ENCODE measurements at places on chromosomes 1 and 21.

GRCh38 chr1:110673805-110674336 is 869 bp downstream of the KCNA3 start:
- DNase-seq = no peak

DNA sequence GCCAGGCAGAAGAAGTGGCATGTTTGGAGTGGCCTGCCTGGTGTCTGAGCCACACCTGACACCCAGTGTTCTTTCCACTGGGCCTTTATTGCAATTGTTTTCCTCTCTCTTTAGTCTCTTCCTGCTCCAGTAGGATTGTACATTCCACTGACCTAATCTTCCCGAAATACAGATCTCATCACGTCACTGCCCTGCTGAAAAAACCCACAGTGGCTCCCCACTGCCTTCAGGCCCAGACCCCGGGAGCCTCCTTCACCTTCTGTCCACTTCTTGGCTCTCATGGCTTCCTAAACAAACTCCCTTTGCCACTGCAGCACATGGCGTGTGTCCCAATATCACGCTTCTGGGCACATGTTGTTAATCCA is 25.3 kb upstream of the ATP5PO start:
- no peak for DNase-seq

DNA sequence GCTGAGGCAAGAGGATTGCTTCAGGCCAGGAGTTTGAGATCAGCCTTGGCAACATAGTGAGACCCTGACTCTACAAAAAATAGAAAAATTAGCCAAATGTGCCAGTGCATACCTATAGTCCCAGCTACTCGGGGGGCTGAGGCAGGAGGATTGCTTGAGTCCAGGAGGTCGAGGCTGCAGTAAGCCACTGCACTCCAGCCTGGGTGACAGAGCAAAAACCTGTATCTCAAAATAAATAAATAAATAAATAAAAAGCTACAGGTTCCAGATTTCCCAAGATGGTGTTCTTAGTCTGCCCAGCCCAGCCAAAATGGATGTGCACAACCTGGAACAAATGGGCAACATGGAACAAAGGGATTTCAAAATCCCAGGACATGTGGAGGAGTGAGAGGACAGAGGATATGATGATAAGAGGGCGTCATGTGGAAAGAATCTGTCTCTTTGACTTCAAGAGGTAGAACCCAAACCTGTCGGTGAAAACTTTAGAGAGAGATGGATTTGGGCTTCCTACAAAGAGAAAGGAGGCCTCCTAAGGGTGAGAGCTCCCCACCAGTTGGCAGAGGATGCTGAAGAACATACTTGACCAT is 3.2 kb downstream of the EDARADD start:
- DNase-seq = no peak

DNA sequence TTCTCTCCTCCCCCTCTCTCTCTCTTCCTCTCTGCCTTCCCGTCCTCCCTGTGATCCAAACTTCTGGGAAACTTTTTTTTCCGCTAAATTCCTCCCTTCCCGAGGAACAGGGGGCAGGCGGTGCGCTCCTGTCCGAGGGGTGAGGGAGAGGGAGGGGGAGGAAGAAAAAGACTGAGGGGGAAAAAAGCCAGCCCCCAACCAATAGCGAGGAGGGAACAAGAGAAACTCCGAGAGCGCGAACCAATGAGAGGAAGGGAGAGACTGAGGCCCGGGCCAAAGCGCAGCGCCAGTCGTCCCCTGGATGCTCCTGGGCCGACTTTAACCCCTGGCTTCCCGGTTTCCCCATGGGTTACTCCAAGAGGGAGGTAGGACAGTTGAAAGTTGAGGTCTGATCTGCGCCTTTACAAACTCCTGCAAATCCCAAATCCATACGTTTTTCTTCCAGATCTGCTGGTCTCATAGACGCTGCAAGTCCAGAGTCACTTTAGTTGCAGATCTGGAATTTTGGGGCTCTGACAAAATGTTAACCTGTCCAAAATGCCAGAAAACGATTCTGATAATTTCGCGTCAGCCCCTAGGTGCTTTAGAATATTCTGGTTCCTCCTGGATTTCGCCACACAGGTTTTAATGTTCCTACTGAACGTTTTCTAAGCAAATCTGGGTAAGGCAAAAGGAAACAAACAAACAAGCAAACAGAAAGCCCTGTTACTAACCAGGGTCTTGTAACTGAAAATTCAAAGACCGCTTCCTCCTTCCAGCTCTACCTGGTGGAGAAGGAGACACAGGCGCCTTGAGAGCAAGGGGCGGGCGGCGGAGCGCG is at the start of gene TBX15:
Gene TBX15, minus strand, starts transcription at position 158 of the 820 bp plus-strand sequence. CDS start 548 bp downstream, outside the sequence.
- no peak for DNase-seq

DNA sequence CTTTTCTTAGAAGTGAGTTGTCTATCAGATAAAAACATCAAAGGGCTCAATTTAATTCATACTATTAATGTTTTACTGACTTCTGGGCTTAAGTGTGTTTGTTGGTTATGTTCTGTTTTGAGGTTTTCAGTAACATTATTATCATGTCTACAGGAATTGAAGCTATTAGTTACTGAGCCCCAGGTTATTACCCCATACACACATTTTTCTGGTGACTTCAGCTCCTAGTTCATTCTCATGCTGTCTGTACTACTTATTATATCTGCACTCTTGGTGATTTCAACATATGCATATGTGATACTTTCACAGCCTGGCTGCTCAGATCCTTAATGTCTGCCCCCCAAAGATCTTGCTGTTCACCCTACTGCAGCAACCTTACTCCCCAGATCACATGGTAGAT is 27.0 kb upstream of the SGIP1 start:
- DNase-seq = no peak

DNA sequence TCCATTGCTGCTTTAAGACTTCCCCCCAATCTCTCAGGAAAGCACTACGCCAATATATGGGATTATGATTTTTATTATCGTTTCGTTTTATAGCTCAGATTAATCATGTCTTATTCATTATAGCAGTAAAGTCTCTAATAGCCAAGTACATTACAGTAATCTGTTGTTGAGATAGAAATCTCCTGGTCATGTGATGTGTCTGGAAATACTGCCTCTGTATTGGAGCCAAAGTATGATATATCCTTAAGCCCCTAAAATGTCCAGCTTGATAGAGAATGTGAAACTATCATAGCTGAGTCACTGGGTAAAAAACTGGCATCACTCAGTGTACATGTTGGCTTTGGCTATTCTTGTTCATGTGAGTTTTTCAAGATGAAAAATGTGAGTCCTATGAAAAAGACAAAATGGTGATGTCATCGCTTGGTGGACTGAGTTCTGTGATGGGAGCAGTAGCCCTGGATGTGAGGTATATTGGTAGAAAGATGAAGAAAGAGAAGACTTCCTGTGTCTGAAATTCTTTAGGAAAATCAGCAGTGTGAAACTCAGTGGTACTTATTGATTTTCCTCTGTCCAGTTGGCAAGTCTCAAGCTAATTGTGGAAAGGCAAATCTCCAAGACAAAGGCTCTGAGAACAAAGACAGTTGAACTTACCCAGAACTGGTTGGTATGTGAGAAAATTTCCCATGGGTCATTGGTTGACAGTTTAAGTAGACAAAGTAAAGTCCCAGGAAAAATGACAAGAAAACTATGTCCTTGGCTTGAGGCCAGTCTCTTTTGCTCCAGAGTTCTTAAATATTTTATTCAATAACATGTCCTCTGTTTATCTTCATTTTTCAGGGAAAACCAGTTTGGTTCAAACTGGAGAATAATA is 76.2 kb downstream of the BRINP2 start:
- no peak for DNase-seq

- DNase-seq = no peak
Observed at GRCh38 chr21:20802201-20802600, 196.0 kb upstream of the NCAM2 start.

DNA sequence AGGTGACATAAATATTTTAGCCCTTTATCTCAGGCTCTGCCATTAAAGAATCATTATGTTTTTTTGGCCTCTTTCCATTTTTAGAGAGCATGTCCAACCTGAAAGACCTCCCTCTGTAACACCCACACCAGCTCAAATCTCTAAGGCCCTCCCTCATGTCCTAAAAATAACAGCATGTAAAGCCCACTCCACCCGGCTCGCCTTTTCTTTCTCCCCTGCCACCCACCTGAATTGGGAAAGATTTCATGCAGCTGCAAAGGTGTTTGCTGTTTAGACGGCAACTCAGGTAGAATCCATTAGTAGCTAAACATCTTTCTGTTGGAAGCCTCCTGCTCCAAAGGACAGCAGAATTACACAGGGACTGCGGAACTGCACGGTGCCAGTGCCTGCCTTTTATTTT is 79.9 kb downstream of the DMRTA2 start:
- no peak for DNase-seq

- DNase-seq = no peak
Observed at GRCh38 chr1:171717062-171717718, 24.7 kb downstream of the VAMP4 start.

- DNase-seq = no peak
Observed at GRCh38 chr1:39509360-39510009, 18.0 kb downstream of the BMP8A start.
